Activated CD4-positive, CD25-positive, alpha-beta regulatory T cell treated with anti-CD3 and anti-CD28 coated beads, Interleukin-2, amount 50 U/mL, for 72 hours (primary cell): ENCODE measurements at places on chromosomes 6 and 20.

- no peak for DNase-seq
Measured at GRCh38 chr20:2599288-2600006, 53.0 kb upstream of the NOP56 start.

DNA sequence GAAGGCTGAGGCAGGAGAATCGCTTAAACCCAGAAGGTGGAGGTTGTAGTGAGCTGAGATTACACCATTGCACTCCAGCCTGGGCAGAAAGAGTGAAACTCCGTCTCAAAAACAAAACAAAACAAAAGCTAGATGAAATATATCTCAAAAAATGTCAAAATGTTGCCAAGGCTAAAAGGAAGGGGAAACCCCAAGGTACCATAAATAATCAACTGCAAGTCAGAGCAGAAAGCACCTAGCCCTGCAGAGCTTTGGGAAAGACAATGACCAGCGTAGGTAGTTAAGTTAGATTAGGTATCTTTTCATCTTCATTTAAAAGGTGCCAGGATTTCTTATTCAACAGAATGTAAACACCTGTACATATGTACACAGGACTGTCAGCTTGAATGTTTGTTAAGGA is 33.0 kb downstream of the AKIRIN2 start:
- no peak for DNase-seq

DNA sequence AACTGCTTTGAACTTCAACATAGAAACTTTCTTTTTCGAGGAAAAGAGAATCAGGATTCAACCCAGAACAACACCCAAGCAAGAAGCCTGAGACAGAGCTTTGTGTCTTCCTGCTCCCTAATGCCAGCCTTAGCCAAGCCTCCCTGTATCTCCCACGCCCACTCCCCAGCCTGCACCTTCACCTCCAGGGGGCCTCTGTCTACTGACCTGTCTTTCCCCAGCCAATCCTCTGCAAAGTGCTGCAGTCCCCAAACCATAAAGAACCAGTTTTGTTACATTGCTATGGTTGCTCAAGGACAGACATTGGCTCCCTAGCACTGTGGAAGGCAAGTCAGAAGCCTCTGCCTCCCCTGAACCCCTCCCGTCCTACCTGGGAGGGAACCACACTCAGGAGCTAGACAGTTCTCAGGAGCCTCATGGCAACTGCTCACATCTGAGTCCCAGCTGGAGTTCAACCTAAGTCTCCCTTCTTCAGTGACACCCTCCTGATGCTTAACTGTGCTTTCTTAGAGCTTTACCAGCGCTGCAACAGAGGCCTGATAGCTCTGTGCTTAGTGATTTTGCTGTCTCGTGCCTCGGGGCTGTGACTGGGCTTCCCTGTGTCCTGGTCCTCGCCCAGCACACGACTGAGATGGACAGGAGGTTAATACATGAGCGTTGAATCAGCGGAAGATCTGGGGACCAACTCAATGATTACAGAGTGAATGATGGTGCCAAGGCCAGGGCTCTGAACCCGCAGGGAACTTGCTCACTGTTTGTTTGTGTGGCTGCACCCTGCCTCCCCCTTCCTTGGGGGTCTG is 101.5 kb upstream of the DUSP22 start:
- DNase-seq, result no peak

GRCh38 chr6:21745543-21746337 is 152.2 kb downstream of the SOX4 start:
- DNase-seq, result no peak

- DNase-seq, result no peak
Measured at GRCh38 chr6:77180326-77180725, 283.0 kb downstream of the HTR1B start.

DNA sequence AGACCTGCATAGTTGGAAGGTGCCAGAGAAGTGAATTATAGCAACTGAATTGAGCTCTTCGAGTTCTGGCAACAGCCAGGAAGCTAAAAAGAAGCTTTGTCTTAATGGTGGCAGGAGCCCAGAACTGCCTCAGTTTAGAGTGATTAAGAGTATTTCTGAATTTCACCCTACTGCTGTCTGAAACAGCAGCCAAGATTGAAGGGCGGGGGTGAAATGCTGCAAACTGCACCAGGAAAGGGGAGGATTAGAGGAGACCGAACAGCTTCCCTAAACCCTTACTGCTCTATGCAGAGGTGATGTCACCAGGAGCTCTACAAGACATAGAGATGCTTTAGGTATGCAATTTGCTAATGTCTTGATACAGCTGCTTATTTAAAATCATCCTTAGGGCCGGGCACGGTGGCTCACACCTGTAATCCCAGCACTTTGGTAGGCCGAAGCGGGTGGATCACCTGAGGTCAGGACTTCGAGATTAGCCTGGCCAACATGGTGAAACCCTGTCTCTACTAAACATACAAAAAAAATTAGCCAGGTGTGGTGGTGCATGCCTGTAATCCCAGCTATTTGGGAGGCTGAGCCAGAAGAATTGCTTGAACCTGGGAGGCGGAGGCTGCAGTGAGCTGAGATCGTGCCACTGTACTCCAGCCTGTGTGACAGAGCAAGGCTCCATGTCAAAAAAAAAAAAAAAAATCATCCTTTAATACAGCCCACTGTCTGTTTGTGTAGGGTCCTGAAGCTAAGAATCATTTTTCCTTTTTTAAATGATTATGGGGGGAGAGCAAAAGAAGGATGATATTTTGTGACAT is 91.7 kb upstream of the IYD start:
- no peak for DNase-seq

GRCh38 chr6:23478312-23478711 is 647.7 kb upstream of the NRSN1 start:
- no peak for DNase-seq

- DNase-seq, result no peak
Measured at GRCh38 chr6:82525775-82526495, 162.3 kb downstream of the TPBG start.

DNA sequence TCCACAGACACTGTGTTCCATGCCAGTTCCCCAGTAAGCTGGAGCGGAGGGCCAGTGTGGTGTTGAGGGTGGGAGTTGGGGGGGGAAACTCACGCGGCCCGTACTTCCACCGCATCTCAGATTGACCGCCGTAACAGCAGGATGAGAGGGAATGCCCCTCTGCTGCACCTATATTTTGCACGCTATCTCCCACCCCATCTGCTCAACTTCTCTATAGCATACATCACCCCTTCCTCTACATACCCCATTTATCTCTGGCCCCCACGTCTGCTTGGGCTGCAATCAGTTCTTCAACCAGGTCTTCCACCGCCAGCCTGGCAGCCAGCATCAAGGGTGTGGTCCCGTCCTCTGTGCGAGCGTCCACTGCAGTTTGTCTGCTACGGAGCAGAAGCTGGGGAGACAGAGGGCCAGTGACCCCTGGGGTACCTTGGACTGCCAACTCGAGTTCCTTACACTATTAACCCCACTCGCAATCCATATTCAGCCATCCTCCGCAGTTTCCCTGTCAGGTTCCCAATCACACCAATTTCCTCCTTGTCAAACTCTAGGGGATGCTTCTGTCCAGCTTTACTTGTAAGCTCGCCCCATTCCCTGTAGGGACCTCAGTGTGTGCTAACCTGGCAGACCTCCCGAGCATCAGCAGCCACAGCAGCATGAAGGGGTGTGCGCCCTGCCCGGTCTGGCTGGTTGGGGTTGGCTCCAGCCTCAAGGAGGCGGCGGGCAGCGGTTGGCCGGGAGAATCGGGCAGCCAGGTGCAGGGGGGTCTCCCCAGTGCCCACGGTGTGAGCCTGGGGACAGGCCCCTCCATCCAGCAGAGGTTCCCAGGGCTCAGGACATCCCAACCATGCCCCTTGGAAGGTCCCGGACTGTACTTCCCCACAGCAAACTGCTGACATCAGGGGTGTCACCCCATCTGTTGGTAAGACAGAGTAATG is 4.5 kb upstream of the GPSM3 start:
- DNase-seq, result no peak

GRCh38 chr6:151143337-151143736 is 96.4 kb upstream of the AKAP12 start:
- no peak for DNase-seq

- DNase-seq, result no peak
Measured at GRCh38 chr6:5698318-5698717, 308.4 kb downstream of the NRN1 start.

DNA sequence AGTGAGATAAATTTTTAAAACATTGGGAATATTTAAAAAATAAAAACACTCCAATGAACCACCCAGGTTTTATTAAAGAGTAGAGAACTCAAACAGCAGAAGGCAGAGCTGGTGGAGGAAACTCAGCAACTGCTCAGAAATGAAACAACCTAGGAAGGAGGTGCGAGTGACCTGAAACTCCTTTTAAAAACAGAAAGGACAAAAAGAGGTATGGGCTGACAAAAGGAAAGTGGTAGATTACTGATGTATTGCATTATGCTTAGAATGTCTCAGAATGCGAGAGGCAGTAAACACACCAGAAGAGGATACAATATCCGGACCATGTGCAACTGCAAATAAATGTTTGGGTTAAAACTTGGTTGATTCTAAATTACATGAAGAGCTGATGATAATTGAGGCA is 97.6 kb downstream of the ESR1 start:
- no peak for DNase-seq

DNA sequence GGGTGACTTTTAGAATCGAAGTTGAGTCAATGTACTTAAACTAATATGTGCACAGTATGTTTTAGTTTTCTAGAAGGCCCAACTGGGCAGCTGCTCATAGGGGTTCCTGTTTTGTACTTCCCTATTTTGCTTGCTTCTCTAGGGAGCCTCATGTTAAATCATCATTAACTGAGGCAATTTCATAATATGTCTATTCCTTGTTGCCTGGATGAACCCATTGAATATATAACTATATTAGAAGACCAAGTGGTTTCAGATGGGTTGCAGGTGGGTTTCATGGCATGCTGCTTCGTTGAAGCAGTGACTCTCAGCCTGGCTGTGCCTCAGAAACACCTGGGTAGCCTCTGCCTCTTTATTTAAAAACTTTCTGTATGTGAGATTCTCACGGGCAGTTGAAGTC is 22.2 kb downstream of the CARMIL1 start:
- no peak for DNase-seq

GRCh38 chr6:96899019-96899418 is 1.3 kb upstream of the NDUFAF4 start:
- no peak for DNase-seq

- no peak for DNase-seq
Measured at GRCh38 chr6:84976526-84977362, 212.3 kb upstream of the TBX18 start.

GRCh38 chr6:162852192-162852591 is 124.4 kb downstream of the PACRG start:
- DNase-seq, result no peak

GRCh38 chr20:24936526-24937407 is 12.3 kb upstream of the CST7 start:
- no peak for DNase-seq

DNA sequence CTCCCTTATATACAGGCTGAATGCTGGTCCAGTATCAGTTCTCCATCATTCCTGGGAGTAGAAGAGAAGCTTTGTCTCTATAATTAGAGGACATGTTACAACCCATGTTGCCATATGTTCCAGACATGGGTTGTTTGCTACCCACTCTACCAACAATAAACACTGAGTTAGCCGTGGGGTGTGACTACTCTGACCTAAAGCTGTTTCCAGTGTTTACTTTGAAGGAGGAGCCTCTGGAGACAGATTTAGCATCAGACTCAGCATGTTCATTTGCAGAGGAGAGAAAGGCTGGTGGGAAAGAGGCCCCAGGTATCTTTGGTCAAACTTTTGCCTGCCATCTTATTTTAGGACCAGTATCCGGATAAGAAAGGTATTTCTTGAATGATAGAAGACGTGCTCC is 157.9 kb upstream of the SNX9 start:
- no peak for DNase-seq

DNA sequence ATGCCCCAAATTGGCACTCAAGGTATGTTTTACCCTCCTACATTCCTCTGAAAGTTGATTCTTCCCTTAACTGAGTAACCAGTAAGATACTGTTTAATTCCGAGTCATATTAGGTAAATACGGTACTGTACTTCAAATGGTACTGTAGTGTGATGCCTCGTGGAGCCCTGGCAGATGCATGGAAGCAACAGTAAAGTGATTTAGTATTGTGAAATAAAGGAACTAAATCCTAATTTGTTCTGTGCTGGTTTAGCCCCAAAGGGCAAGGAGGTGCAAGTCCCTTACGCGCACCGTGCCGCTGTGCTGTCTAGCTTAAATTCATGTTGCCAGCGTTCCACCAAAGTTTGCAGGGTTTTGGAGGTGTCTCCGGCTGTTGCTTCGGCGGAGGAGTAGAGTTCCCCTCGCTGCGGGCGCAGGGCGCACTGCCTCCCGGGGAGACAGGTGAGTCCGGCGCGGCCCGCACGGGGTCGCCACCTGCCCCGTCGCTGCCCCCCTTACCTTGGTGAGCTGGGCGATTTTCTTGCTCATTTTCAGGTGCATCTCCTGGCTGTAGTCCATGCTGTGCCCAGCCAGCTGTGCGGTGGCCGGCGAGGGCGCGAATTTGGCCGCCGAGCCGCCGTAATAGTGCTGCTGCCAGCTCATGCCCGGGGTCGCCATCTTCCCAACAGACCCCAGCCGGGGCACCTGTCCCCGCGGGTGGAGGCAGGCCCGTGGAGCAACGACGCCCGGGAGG is 655 bp downstream of the FAM184A start:
- peak; percentile 51 for DNase-seq

- DNase-seq, result no peak
Measured at GRCh38 chr6:42520786-42521607, 42.8 kb upstream of the UBR2 start.

DNA sequence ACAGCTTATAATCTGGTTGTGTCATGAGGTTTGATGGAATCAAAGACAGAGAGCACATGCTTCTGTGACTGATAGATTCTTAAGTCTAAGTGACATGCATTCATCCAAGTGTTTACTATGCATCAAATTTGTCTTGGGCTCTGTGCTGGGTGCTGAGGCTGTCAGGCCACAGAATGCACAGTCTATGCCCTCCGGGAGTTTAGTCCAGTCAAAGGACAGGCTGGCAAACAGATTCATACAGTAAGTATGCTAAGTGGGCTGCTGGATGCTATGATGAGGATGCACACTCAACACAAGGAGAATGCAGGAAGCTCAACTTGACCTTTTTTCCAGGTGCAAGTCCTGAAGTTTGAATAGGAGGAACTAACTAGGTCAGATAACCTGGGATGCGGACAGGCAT is 146.7 kb downstream of the UST start:
- no peak for DNase-seq

DNA sequence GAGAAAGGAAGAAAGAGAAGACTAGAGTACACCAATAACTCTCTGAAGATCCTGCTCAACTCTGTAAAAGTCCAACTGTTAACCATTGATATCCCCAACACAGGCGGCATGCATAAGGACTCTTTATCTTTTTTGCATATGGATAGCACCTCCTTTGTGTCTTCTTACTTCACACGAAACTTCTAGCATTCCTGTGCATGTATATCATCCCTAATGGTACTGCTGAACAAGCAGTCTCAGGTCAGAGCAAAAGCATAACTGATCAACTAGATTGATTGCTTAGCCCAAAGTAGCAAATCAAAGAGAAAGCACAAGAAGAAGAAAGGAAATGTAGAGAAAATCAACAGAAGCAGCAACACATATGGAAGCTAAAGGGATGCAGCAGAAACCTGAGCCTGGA is 234.4 kb downstream of the SYNE1 start:
- DNase-seq, result no peak

DNA sequence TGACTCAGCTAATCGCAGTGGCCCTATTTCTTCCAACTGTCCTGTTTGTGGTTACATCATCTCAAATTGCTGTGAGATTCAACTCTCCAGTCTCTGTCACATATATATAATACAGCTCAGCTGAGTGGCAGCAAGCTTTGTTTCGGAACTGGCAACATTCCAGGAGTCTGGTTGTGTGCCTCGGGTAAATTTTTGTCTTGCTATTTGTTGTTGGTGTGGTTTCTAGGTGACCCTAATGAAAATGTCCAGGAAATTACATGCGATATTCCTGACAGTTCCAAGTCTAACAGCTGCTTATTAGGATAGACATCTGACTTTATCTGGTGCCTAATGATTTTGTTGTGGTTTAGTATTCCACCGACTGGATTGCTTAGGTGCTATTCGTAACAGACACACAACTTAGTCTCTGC is 581.8 kb downstream of the CD109 start:
- DNase-seq, result no peak
